Activated naive CD4-positive, alpha-beta T cell treated with anti-CD3 and anti-CD28 coated beads for 36 hours (primary cell): ENCODE measurements at places on chromosomes 11 and 22.

DNA sequence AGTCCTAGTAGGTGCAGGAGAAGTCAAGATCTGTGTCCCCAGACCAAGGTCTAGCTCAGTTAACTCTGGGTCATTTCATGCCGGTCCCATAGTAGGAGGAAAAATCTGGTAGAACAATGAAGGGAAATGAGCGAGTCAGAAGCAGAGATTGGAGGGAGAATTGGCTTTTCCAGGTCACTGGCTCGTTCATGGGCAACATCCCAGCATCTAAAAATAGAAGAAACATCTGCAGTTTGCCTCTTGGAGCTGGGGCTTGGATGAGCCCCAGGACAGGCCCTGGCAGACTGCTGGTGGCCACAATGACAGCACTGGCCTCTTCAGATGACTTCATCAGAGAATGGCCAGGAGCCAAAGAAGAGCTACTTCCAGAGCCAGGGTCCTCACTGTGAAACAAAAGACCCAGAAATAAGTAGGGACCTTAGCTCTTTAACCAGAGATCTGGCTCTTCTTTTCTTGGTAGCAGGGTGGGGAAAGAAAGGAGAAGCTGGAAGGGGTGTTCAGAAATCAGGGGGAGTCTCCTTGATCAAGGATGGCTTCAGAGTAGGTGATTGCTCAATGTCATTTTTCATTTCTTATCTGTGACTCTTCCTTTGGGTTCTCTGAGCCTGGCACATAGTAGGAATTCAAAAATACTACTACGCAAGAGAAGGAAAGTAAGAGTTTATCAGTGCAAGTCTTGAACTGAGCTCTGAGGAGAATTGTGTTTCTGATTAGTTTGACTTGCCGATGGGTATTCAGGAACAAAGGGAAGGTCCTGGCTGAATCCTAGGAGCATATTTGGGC is 102.6 kb downstream of the TMPRSS5 start:
- DNase-seq = no peak

DNA sequence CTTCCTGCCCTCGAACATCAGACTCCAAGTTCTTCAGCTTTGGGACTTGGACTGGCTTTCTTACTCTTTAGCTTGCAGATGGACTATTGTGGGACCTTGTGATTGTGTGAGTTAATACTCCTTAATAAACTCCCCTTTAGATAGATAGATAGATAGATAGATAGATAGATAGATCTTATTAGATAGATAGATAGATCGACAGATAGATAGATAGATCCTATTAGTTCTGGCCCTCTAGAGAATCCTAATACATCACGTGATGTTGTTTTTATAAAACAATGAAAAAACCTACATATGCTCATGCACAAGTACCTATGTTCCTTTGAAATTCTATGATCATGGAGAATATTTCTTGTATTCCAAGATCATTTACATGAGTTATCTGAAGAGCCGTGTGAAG is 23.9 kb downstream of the APOBEC3H start:
- DNase-seq = no peak

- DNase-seq = no peak
Observed at GRCh38 chr22:33465554-33465953, 407.4 kb upstream of the SYN3 start.

- DNase-seq = no peak
Observed at GRCh38 chr11:10452211-10452767, 2.8 kb upstream of the AMPD3 start.

DNA sequence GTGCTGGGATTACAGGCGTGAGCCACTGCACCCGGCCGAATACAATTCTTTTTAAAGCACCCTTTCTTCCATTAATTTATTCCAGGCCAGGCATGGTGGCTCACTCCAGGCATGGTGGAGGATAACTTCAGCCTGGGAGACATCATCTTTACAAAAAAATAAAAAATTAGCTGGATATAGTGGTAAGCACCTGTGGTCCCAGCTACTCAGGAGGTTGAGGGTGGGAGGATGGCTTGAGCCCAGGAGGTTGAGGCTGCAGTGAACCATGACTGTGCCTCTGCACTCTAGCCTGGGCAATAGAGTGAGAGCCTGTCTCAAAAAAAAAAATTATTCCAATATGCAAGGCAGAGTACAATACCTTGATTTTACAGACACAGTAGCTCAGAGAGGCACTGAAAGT is 11.4 kb downstream of the TAGLN start:
- no peak for DNase-seq

DNA sequence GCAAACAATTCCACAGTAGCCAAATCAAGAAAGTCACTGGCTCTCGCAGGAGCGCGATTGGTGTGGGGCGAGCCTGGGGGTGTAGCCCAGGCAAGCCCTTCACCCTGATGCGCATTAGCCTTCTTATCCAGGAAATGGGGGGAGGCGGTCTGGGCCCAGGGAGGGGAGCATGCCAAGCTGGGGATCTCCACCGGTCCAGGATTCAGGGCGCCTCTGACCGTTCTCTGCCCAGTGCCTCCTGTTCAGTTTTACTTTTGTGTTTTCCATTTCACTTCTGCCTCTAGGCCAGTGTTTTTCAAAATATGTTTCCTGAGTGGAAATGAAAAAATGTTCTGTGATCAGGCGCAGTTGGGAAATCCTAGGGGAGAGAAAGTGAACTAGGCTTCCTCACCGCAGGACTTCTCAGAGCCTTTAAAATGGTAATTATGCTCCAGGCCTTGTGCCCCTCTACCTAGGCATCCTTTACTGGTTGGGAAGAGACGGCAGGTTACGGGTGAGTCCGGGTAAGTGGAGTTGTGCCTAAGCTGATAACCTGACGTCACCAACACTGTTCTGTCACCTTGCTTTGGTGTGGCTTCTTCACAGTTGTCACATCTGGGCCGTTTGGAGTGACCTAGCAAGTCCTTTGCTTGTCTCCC is 18.4 kb downstream of the LRP5 start:
- peak; percentile 31 for DNase-seq

DNA sequence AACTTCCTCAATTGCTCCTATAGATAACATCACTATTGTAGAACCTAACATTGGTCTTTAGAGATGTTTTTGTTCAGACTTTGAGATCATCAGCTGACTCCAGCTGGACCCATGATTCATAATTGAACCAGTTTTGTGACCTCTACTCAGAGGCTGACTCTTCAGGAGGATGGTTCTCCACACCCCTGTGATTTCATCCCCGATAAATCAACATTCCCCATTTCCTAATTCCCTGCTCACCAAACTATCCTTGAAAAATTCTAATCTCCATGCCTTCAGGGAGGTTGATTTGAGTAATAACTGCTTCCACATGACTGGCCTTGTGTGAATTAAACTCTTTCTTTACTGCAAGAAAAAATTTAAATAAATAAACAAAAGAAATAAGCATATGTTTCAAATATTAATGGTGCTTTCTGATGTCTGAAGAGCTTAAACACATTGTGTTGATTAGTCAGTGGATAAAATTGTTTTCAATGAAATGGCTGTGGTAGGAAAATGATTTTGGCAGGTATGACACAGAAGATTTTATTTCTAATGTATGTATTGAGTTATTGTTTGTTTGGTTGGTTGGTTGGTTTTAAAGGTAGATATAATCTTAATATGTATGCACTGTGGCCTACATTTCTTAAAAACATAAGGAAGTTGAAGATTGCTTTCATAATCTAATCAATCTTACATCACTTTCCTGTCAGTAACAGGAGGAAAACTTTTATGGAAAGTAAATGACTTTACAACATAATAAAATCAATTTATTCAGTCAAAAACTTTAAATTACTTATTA is 427.9 kb upstream of the CCDC179 start:
- DNase-seq = no peak

GRCh38 chr11:64767344-64768299 is 7.8 kb upstream of the PYGM start:
- DNase-seq = peak; percentile 90

DNA sequence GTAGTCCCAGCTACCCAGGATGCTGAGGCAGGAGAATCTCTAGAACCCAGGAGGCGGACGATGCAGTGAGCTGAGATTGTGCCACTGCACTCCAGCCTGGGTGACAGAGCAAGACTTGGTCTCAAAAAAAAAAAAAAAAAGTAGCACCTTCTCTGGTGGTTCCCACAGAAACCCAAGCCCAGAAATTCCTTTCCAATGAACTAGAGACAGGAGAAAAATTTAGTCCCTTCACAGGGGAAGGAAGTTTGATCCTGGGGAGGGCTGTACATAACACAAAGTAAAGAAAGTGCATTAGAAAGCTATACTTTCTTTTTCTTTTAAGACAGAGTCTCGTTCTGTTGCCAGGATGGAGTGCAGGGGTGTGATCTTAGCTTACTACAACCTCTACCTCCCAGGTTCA is 25.5 kb upstream of the APOA1 start:
- no peak for DNase-seq

GRCh38 chr11:62502030-62502730 is 44.4 kb downstream of the AHNAK start:
- no peak for DNase-seq

- DNase-seq = peak; percentile 18
Observed at GRCh38 chr11:17972987-17973386, 39.9 kb downstream of the SERGEF start.

- no peak for DNase-seq
Observed at GRCh38 chr11:61718046-61718531, 34.3 kb upstream of the MYRF start.

- peak; percentile 21 for DNase-seq
Observed at GRCh38 chr11:77147668-77148321, 19.7 kb downstream of the MYO7A start.

GRCh38 chr11:42840176-42840829 is 471.5 kb upstream of the API5 start:
- DNase-seq = no peak

DNA sequence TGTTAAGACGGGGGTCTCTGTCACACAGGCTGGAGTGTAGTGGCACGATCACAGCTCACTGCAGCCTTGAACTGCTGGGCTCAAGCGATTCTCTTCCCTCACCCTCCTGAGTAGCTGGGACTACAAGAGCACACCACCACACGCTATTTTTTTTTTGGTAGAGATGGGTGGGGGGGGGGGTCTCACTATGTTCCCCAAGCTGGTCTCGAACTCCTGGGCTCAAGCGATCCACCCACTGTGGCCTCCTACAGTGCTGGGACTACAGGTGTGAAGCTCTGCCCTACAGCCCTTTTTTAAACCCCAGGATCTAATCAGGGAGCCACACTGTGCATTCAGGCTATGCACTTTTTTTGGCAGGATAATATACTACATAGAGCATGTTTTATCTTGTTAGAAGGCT is 1.4 kb upstream of the DHCR7 start:
- no peak for DNase-seq

GRCh38 chr22:48004038-48004437 is 1241.6 kb downstream of the TBC1D22A start:
- no peak for DNase-seq

- peak; percentile 56 for DNase-seq
Observed at GRCh38 chr11:2377511-2378443, 667 bp downstream of the CD81 start.

DNA sequence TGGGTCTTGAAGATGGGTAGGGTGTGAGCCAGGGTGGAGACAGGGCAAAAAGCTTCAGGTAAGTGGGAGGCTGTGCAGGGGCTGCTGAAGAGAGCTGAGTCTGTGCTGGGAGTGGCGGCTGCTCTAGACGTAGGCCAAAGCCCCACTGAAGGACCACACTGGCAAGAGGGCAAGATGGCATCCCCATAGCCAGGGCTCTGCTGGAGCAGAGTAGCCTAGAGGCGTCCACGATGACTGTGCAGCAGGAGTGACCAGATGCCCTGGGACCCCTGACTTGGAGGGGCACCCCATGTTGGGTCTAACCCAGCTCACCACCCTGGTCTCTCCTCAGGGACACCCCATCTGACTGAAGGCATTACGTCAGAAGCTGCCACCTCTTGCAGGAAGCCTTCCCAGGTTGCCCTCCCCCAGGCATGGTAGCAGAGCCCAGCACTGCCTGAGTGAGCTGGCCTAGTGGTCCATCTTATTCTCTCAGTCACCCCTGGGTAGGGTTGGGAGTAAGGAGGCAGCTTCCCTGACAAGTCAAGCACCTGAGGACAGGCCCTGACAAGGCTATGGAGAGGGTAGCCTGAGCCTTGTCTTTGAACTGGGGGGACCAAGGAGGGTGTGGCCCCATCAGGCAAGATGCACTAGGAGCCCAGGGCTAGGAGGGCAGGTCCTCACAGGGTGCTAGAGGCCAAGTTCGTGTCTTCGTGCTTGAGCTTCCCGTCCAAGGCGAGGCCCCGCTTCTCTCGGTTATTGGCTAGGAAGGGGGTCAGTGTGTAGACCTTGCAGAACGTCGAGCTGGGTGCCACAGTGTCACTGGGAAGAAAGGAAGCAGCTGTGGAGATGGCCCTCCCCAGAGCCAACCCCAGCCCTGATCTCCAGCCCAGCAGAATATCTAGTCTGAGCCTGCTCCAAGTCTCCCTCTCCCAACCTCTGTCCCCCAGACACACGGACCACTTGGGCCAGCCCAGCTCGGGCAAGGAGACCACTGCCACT is 33.1 kb downstream of the TPBGL start:
- no peak for DNase-seq

DNA sequence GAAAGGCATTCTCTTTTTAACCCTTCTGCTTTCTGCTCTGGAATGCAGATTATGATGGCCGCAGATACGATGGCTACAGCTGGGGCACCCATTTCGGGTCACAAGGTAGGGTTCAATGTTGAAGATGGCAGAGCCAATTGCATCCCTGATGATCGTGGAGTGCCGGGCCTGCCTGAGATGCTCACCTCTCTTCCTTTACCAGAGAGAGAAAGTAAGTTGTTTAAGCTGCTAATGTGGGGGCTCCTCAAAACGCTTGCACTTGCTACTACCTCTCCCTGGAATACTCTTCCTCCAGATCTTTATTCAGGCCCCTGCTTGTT is 50.8 kb upstream of the PRDM11 start:
- DNase-seq = no peak

- DNase-seq = no peak
Observed at GRCh38 chr22:24030186-24030702, 19.1 kb downstream of the CABIN1 start.

DNA sequence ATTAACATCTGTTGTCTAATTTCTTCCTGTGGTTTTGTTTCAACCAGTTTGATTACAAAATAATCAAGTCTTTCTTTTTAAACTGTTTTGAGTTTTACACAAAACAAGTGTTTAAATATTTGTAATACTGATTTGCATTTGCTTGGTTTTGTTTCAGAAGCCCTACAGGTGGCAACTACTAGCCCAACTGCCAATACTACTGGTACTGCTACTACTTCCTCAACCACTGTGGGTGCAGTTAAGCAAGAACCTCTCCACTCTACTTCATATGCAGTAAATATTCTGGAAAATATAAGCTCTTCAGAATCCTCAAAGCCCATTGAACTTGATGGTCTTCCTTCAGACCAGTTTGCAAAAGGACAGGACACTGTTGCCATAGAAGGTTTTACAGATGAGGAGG is 61.1 kb downstream of the QSER1 start:
- no peak for DNase-seq

DNA sequence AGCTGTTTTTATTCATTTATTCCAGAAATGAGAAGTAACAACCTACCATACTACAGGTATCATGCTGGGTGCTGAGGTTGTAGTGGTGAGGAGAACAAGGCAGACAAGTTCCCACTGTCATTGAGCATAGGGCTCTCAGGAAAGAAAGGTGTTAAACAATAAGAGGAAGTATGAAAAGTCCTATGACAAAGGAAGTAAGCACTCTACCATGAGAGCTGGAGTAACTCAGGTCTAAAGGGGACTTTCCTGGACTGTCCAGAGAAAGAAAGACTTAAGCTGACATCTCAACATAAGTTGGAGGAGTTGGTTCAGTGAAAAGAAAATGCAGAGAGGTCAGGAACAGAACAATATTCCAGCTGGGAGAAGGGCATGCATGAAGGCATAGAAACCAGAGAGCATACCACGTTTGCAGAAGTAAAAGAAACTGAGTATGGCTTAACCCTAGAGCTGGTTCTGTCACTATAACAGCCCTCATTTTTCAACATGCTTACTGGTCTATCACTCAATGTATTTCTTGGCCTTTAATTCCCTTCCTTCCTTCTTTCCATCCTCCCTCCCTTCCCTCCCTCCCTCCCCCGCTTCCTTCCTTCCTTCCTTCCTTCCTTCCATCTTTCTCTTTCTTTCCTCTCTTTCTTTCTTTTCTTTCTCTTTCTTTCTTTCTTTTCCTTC is 137.8 kb upstream of the BDNF start:
- no peak for DNase-seq
